Mesenteric fat pad (tissue), 1 donor: ENCODE measurements at places on chromosomes 1 and 21.

DNA sequence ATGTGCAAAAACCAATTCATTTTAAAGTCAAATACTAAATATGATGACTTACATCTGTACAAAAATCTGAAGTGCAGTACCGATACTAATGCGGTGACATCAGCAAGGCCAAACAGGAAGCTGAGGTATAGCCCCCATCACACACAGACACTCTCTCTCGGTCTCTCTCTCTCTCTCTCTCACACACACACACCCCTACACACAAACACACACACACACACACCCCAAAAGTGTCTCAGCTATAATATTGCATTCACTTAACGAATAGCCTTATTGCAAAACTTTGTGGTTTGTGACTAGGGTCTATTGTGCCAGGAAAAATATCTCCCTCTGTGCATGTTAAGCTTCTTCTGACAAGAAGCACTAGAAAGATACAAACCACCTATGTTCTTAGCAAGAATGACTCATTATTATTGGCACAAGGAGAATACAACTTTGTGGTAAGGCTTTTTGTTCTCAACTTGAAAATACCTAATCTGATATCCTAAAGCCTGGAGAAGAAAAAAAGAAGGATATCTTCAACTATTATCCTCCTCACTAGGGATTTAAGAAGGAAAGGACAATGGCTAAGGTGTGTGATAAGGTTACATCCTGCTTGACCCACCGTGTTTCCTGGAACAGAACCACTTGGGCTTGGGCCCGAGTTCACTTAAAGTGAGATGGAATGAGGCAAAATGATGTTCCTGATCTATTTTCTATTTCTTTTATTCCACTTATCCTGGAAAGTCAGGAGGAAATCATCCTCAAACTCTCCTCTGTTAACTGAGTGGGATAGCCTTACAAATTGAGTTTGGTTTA, 107.1 kb downstream of the NIBAN1 start:
- no peak for DNase-seq

- no peak for DNase-seq
Observed at GRCh38 chr1:168223681-168224540, 1.9 kb upstream of the SFT2D2 start.

- no peak for DNase-seq
Observed at GRCh38 chr1:77796695-77797405, 17.4 kb downstream of the MIGA1 start.

DNA sequence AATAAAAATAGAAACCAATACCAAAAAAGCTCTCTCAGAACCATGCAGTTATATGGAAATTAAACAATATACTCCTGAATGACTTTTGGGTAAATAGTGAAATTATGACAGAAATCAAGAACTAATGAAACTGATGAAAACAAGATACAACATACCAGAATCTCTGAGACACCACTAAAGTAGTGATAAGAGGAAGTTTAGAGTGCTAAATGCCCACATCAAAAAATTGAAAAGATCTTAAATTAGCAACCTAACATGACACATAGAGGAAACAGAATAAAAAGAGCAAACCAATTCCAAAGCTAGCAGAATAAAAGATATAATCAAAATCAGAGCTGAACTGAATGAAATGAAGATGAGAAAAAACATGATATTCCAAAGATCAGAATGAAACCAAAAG, 430.9 kb downstream of the LTN1 start:
- no peak for DNase-seq

GRCh38 chr1:209176866-209177430, 406.6 kb upstream of the CAMK1G start:
- DNase-seq: no peak

GRCh38 chr1:219778793-219779369, 149.5 kb downstream of the SLC30A10 start:
- DNase-seq: no peak

GRCh38 chr1:59560807-59561450, 253.8 kb upstream of the HOOK1 start:
- DNase-seq: no peak

GRCh38 chr21:17903029-17903806, 84.1 kb upstream of the C21orf91 start:
- no peak for DNase-seq

DNA sequence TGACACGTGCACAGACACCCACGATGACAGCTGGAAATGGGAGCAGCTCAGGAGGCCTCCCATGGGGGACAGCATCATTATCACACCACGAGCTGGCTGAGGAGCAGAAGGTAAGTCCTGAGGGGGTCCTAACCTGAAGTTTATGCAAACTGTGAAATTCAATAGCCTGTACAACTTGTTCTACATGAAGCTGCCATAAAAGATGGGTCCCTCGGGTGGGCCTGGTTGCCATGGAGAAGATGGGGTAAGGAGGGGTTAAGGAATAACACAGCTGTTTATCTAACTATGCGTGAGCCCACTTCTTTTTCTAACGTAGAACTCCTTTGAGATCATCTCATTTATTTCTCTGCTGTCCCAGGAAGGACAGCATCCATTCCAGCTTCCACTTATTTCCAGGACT, 163.4 kb upstream of the CD34 start:
- no peak for DNase-seq

DNA sequence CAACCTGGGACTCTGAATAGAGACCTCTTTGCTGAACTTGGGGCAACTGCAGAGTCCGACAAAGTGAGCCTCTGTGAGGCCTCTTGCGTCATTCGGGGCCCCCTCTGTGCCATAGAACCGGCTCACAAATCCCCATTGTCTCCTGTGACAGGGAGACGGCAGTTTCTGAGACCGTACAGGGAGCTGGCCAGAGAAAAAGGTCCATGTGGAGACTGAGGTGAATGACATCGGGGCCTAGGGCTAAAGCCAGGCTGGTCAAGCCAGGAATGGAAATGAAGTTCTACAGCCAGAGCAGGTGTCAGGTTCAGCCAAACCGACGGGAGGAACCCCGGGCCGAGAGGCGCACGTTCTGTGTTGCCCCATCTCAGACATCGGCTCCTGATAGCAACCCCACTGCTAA, 37.1 kb upstream of the TRIM67 start:
- DNase-seq: no peak

GRCh38 chr1:38284953-38285352, 238.4 kb upstream of the POU3F1 start:
- peak; percentile 43 for DNase-seq

GRCh38 chr1:210332719-210333398, 4.2 kb downstream of the HHAT start:
- no peak for DNase-seq

- DNase-seq: no peak
Observed at GRCh38 chr1:105137543-105138457, 1388.1 kb downstream of the AMY1C start.

- DNase-seq: no peak
Observed at GRCh38 chr1:171480035-171480434, 5.3 kb upstream of the PRRC2C start.

DNA sequence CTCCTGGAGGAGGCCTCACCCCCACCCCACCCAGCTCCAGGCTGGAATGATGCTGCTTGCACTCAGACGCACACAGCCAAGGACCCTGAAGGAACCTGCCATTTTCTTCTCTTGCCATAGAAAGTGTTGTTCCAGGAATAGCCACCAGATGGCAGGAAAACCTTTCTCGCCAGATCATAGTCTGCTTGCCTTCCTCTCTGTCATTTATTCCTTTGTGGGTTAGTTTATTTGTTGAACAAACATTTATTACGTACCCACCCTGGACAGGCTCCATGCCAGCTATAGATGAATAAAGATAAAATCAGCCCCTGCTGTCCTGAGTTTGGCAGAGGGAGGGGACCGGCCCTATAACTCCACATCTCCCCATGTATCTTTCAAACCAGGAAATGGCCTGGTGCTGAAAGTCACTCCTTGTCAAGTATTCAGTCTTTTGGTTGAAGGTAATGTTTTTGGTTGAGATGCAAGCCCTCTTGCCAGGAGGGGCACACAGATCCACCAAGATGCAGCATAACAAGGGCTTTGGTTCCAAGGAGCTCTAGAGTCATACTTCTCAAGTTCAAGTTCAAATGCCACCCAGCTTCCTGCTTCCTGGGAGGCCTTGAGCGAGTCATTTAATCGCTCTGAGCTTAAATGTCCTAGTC, 7.0 kb upstream of the KCNC4 start:
- no peak for DNase-seq

DNA sequence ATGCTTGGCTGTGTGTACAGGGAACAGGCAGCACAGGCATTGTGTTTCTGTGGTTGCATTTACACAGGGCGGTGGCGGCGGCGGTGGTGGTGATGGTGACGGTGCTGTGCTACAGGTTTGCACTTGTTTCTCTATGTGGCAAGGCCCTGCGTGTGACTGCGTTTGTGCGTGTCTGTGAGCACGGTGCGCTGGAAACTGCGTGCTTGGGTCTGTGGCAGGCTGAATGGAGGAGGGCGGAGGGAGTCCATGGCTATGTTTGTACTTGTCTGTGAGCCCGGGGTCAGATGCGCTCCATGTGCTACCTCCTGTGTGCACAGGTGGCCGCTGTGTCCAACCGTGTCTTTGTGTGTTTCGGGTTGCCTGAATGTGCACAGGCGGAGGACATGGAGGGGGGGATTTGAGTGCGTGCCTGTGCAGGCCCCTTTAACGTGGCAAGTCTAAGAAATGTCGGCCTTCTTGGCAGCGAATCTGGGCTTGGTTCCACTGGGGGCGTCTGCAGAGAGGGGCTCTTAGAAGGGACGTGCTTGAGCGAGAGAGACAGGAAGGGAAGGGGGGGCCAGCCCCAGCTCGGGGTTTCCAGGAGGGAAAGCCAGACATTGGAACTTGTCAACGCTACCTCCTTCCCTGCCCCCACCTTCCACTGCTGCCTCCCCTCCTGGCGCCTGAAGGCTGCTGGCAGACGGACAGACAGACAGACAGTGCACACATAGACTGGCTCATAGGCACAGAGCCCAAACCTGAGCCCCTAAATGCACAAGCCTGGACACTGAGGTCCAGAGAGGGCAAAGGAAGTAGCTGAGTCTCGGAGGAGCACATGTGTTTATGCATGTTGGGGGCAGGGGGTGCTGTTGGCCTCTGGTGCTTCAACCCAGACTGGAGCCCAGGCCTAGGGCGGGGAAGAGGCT, 32.7 kb upstream of the WASF2 start:
- no peak for DNase-seq

- DNase-seq: no peak
Observed at GRCh38 chr1:3899754-3900149, 320 bp downstream of the C1orf174 start.

- no peak for DNase-seq
Observed at GRCh38 chr1:80629304-80629837, 1171.4 kb upstream of the ADGRL2 start.

DNA sequence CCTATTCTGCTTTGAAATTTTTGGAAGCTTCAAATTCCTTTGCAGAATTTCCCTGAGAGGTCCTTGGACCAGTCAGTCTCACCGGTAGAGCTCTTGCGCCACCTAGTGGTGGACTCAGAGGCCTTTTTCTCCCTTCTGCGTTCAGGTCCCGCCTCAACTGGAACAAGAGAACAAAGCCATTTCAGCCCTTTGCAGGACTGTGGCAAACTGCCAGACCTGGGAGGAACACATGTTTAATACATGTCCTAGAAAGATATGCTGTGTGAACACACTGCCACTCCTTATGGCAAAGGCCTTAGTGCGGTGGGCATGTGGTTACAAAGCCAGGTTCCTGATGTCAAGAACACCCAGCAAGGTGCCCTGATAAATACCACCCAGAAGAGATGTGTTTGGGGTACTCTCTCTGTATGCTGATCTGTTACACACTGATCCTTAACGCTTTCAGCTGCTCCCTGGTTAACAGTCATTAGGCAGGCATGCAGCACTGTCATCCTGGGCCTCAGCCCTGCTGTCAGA, 82.2 kb upstream of the SSX2IP start:
- no peak for DNase-seq

DNA sequence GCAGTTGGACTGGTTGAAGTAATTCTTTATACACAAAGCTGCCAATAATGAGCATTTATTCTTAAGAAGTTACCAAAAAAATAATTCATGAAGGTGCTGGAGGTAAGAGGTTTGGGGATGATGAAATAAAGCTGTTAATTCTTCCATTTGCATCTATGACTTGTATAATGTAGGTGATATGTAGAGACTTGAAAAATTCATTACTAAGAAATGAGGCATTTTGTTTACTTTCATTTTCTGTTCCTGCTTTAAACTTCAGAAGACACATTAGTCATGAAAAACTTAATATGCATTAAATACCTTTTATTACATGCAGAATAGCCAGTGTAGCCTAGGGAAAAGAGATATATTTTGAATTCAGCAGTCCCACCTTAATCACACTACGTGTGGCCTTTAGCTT, 214.2 kb downstream of the SLC44A5 start:
- DNase-seq: no peak

DNA sequence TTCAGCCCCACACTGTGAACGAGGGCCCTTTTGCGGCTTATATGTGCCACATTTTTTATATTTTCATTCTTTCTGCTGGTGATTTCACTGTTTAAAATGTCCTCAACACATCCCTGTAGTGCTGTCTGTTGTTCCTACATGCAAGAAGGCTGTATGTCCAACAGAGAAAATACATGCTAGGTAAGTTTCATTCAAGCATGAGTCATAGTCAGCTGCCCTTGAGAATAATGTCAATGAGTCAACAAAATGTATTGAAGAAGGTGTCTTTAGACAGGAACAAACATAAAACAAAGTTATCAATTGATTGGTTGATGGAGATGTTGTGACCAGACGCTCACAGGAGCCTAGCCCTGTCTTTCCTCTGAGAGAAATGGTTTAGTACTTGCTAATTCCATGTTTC, 553.4 kb downstream of the PLPP3 start:
- no peak for DNase-seq

DNA sequence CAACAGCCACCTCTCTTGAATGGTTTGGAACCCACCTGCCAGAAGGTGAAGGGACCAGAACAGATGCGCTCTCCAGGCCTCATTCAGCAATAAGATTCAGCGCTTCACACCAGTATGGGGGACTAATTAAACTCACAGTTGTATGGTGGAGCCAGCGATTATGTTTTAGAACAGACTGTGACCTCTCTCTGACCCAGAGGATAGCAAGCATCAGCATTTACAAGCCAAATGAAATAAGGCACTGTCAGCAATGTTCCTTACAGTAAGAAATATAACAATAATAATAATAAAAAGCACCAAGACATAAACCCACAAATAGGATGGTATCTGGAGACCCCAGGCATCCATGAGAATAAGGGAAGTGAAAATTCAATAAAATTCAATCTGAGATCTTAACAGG, 6.9 kb upstream of the CDC42BPA start:
- no peak for DNase-seq

DNA sequence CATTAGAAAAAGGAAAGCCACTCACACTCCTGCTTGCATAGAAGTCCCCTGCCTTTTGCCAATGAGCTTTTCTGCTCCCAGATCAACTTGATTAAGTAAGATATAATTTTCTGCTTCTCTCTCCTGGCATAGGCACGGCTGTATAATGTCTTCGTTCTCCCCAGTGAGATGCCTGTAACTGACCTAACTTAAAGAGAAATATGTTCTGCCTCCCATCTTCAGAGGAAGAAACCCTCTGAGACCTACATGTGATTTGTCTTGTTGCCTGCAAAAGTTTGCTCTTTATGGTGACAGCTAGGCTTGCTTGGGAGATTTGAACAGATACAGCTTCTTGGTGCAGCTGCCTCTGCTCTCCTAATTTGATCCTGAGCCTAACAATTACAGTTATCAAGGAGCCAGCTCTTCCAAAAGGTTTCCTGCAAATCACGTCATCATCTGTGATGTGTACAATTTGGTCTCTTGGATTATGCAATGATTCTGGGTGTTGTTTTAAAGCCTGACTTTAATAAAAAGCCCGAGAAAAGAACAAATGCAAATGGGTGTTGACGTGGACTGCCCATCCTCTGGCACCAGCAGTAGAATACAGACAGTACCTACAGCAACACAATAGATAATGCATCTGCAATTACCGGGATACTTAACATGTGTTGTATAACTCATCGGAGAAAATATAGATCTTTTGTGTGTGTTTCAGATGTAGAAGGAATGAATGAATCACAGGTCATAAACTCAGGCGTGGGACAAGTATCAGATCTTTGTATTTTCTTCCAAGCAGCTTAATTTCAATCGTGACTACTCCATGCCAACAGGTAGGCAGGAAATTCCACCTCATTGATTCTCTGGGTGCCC, 76.2 kb upstream of the KAZN start:
- DNase-seq: no peak
